ENCODE measurements at places on chromosomes 6 and 20.

- DNase-seq = no peak
Observed at GRCh38 chr6:119395192-119395591, 45.6 kb upstream of the MAN1A1 start.

- no peak for DNase-seq
Observed at GRCh38 chr20:39263076-39263475, 300.9 kb downstream of the DHX35 start.

GRCh38 chr20:64189530-64189966, 25.3 kb downstream of the MYT1 start:
- no peak for DNase-seq

DNA sequence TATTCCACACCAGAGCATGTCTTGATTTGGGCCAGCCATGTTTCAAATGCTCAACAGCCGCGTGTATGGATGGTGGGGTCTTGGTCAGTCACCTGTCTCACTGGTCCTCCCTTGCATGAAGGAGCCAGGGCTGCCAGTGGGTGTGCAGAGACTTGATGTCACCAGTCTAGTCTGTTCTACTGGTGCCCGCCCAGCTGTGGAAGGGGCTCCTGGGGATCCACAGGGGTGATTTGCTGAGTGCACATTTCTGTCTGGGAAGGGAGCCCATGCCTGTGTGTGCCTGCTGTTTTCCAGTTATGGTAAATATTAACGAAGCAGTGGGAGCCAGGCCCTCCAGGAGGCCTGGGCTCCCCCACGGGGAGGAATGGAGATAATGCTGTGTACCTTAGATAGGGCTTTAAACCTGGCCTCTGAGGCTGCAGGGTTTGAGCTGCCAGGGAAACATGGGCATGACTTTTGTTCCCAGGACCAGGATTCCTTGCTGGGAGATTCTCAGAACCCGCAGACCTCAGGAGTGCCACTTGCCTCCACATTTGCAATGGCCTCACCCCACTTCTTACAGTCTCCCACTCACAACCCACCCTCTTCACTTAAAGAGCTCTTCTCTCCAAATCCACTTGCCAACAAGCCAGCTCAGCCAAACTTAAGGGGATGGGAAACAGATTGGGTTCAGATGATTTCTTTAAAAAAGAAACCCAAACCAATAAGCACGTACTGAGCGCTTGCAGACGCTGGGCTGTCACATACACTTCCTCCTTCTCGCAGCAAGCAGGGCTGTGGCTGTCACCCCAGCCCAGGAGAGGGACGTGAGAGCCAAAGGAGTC, 54.1 kb downstream of the VEGFA start:
- DNase-seq = peak; percentile 97

DNA sequence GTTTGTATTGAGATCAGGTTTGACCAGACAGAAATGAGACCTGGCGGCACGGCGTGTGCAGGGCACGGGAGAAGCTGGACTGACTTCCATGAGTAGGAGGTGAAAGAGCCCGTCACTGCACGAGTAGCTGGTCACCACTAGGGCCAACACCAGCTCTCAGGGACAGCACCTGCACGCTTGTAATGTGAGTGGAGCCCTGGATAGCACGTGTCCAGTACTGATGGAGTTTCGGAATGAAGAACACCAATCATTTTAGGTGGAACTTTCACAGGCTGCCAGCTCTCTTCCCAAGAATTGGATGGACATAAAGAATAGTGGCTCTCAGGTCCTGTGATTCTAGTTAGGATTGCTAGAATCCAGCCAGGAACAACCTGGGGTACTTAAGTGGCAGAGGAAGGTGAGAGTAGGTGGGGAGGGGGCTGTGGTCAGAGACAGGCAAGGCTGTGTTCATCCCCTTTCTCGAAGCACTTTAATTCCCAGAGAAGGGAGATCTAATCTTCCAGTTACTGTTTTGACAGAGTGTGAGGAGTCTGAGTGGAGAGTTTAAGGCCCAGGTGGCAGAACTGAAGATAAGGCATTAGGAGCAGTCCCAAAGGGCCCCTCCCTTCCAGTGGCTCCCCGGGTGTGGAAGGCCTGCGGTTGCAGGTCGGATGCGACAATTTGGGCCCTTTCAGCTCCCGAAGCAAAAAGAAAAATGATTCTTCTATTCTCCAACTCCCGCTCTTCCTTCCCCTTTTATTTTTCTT, 314.8 kb downstream of the QKI start:
- no peak for DNase-seq

DNA sequence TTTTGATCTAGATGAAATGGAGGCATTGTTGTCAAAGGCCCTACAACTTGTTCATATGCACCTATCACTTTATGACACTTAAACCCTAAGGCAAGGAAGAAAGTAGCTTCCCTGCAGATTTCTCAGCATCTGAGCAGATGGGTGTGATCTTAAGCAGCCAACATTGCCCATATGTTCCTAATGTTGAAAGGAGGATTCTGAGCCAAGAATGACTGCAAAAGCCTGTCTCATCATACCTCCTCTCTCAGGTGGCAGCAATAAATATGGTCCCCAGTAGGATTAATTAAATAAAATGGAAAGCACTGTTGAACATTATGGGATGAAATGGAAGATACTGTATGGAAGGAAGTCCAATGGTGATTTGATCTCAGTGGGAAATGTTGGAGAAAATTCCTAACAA, 538.1 kb upstream of the MAN1A1 start:
- DNase-seq = no peak

- no peak for DNase-seq
Observed at GRCh38 chr6:12779772-12780171, 63.2 kb downstream of the PHACTR1 start.

GRCh38 chr20:21714297-21715192, 9.1 kb downstream of the PAX1 start:
- no peak for DNase-seq

DNA sequence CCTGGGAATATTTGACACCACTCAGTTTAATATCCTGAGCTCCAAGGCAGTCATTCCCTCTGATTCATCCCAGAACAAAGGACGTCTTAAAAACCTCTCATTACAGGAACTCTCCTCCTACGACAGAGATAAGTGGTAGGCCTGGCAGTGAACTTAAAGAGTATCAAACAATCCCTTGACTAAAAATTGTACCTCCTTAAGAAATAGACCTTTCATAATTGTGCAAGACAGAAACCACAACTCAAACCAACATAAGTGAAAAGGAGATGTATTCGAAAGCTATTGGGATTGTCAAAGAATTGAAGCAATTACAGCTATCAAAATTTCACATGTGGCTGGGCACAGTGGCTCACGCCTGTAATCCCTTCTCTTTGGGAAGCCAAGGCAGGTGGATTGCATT, 19.1 kb upstream of the BNIP5 start:
- no peak for DNase-seq

- no peak for DNase-seq
Observed at GRCh38 chr6:139376604-139377218, 2.3 kb upstream of the CITED2 start.

- DNase-seq = no peak
Observed at GRCh38 chr6:13559968-13560650, 14.3 kb upstream of the SIRT5 start.

DNA sequence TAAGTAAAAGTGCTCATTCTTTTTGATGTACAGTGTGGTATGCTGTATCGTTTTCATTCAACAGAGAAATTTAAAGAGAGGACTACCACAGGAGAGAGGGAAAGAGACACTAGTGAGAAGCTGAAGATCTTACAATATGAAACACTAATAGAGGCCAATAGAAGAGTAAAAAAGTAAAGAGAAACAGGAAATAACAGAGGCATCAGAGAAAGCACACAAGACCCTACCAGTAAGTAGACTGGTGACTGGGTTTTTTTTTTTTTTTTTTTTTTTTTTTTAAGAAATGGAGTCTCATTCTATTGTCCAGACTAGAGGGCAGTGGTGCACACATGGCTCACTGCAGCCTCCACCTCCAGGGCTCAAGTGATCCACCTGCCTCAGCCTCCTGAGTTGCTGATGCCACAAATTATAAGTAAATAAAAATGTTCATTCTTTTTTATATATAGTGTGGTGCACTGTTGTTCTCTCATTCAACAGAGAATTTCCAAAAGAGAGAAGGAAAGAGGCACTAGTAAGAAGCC, 18.8 kb downstream of the ELOVL4 start:
- DNase-seq = no peak

DNA sequence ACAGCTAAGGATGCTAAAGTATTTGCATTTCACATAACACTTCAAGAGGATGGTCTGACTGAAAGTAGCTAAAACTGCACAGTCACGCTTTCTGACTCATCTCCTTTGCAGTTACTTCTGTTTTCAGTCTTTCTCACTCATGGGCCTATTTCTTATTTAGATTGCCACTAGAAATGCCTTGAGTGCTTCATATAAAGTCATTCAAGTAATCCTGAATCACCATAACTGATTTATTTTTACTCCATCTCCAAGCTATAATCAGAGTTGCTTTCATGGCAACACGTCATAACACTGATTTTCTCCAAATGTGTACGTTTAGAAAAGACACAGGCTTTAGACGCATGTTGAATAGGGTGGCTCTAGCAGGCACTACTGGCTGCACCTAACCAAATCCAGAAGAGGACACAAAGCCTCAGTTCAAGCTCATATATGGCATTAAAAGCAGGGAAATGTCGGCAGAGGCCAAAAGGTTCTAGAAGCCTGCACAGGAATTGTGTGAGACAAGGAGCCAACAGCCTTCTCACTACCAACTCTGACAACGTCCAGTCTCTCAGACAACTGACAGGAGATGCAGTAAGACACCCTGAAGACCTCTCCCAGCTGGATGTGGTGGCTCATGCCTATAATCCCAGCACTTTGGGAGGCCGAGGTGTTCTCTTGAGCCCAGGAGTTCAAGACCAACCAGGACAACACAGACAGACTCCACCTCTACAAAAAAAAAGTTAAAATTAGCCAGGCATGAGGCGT, 64.1 kb upstream of the BEND6 start:
- DNase-seq = no peak

- no peak for DNase-seq
Observed at GRCh38 chr6:154962753-154963152, 32.4 kb upstream of the TIAM2 start.

Data from DMS79 (cell line).